ENCODE measurements at places on chromosomes 2 and 18.

DNA sequence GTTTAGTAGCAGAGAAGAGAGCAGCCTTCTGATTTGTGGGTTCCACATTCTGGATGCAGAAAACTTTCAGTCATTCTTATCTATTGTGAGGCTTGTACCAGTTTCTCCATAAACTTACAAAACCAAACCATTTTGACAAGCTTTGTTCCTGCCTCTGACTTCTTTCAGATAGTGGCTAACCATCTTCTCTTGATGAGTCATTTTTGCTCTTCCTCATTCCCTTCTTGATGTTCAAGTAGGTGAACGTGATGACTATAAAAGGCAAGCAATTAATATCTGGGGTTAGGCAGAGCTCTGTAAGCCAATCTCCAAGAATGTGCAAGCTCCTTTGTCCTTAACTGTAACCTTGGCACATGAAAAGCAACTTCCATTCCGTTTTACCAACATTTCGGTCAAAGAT, 2083.1 kb upstream of the PIK3C3 start:
- DNase-seq, result no peak

DNA sequence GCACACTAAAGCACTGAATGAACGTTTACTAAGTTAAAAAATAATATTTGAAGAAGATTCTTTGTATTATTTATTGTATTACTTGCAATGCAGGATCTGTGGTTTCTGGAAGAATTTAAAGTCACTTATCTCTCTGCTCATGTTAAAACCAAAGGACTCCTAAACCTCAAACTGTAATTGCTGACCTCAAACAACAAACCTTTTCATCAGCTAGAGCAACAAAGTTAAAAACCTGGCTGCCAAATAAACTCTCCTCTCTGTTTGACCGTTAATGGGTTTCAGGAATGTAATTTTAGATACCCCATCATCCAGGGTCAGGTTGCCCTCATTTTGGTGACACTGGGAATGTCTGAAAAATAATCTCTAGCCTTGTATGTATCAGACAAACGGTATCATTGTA, 239.1 kb downstream of the TGIF1 start:
- DNase-seq, result no peak

DNA sequence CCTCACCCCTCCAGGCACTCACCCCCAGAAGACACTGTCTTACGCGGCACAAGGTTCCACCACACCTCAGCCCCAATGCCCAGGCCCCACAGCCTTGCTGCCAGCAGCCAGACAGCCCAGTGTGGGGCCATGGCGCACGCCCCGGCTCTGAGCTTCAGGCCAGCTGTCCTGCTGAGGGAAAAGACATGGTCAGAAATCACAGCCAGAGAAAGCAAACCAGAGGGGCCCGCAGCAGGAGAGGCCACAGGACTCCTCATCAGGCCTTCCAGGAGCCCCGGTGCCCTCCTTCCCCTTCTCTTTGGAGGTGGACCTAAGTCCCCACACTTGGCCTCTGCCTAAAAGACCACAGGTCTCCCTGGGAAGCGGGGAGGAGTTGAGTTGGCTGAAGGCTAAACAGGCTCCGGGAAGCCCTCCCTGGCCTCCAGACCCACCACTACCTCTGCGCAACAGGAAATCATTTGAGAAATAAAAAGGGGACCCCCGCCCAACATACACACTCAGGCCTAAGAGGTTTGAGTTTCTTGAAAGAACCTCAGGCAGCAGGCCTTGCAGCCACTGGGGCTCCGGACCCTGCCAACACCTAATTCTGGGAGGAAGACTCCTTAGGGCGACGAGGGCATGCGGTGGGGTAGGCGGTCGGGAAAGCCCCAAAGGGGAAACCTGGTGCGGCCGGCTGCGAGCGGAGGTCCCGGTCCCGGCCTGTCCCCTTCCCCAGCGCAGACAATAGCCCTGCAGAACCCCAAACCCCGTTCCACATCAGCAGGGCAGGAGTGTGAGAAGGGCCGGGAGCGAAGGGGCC, 1.9 kb downstream of the SEMA4C start:
- DNase-seq, result no peak

- DNase-seq, result no peak
These were observed 109.7 kb downstream of the CD8B2 start for GRCh38 chr2:106596844-106597243.

- peak; percentile 57 for DNase-seq
These were observed 44.9 kb upstream of the SIGLEC15 start for GRCh38 chr18:45780568-45780967.

GRCh38 chr2:215722125-215722524, 286.3 kb upstream of the FN1 start:
- DNase-seq, result no peak

GRCh38 chr2:109438773-109439389, 174.9 kb downstream of the SEPTIN10 start:
- DNase-seq, result no peak

DNA sequence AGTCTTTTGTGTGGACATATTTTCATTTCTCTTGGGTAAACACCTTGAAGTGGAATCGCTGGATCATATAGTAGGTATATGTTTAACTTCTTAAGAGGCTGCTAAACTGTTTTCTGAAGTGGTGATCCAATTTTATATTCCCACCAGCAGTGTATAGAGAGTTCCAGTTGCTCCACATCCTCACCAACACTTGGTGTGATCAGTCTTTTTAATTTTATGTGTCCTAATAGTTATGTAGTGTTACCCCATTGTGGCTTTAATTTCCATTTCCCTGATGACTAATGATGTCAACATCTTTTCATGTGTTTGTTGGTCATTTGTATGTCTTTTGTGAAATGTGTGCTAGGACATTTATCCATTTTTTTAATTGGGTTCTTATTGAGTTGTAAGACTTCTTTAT, 56.9 kb downstream of the DGKD start:
- no peak for DNase-seq

- DNase-seq, result no peak
These were observed 45.5 kb downstream of the CDC42EP3 start for GRCh38 chr2:37625796-37626571.

- no peak for DNase-seq
These were observed 476 bp downstream of the MSTN start for GRCh38 chr2:190062053-190062452.

DNA sequence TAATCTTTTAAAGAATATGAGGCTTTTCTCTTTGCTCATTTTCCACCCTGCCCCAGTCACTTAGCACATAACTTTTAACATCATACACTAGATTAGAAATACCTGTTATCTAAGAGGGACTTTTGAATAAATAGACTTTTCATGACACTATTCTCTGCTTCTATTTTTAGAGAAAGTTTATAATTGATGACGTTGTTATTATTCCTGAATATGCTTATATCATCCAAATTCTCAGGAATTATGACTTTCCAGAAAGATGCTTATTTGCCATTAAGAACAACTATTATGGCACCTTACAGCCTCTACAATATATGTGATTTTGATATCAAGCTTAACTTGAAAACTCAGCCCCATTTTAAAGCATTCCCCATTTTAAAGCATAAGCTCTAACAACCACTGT, 11.4 kb downstream of the TMEFF2 start:
- DNase-seq, result no peak

GRCh38 chr2:54964271-54964670, 86.0 kb downstream of the RTN4 start:
- DNase-seq, result no peak

- DNase-seq, result peak; percentile 18
These were observed 588.2 kb downstream of the IRS1 start for GRCh38 chr2:226211439-226211838.

- DNase-seq, result no peak
These were observed 53.4 kb upstream of the ORC2 start for GRCh38 chr2:201016859-201017258.

- DNase-seq, result no peak
These were observed 110.7 kb upstream of the PPP1CB start for GRCh38 chr2:28640908-28641300.

GRCh38 chr2:235087832-235088495, 136.1 kb downstream of the SH3BP4 start:
- no peak for DNase-seq

GRCh38 chr2:7430869-7431641, 513.8 kb downstream of the RNF144A start:
- no peak for DNase-seq

GRCh38 chr2:130795431-130795830, 40.1 kb downstream of the AMER3 start:
- DNase-seq, result no peak

GRCh38 chr18:50268022-50268747, 1.9 kb upstream of the CFAP53 start:
- peak; percentile 53 for DNase-seq

DNA sequence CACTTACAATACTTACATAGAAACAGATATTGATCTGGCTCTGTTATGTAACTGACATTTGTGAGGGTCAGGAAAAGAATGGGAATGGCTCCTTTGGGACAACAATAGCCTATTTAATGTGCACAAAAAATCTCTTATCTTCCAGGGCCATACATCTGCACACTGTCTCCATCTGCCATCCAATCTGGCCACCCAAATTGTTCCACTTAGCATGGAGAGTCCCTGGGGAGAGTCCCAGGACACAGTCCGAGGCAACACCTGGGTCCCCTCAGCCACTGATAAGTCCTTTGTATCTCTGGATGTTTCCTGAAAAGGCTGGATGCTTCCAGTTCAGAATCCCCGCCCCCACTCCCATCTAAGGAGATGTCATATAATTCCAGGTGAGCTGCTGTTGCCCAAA, 274.2 kb upstream of the NCKAP5 start:
- no peak for DNase-seq

DNA sequence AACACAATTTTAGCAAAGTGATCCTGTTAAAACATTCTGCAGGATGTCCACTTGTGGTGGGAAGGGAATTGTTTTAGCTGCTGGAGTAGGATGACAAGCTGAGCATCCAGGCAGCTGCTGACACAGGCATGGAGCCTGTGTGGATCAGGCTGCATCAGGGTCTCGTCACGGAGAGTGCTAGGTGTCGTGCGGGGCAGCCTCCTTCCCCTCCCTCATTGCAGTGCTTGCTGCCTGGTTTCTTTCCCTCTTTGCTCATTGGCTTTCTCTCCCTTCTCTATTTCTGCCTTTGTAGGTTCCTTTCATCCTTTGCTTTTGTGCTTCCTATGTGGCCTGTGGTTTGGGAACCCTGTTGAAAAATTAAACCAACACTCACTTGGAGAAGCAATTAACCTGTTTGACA, 172.9 kb downstream of the TPGS2 start:
- no peak for DNase-seq

GRCh38 chr18:75003039-75003438, 205.9 kb downstream of the PTGR3 start:
- DNase-seq, result no peak

- DNase-seq, result no peak
These were observed 208.6 kb downstream of the CMPK2 start for GRCh38 chr2:6657136-6657535.

DNA sequence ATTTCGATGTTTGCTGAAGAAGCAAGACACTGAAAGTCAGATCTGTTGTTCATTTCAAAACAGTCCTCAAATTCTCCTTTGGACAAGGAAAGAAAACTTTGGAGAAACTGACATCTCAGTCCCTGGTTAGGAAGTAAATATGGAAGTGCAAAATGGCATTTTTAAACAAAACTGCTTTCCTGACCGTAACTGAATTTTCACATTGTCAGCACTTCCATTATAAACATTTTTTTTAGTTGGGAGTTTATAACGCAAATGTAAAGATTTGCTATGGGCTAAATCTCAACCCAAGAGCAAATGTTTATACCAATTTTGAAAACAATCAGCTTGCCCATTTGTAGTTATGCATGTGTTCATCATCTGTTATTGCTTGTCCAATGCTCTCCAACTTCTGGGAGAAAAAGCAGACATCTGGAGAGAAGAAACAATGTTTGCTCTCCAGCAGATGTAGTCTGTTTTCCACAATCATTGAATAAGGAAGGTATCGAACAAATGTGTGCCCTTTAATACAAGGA, 520.1 kb downstream of the ARHGAP15 start:
- no peak for DNase-seq

- no peak for DNase-seq
These were observed 1.8 kb downstream of the ZBTB7C start for GRCh38 chr18:48407358-48407757.

DNA sequence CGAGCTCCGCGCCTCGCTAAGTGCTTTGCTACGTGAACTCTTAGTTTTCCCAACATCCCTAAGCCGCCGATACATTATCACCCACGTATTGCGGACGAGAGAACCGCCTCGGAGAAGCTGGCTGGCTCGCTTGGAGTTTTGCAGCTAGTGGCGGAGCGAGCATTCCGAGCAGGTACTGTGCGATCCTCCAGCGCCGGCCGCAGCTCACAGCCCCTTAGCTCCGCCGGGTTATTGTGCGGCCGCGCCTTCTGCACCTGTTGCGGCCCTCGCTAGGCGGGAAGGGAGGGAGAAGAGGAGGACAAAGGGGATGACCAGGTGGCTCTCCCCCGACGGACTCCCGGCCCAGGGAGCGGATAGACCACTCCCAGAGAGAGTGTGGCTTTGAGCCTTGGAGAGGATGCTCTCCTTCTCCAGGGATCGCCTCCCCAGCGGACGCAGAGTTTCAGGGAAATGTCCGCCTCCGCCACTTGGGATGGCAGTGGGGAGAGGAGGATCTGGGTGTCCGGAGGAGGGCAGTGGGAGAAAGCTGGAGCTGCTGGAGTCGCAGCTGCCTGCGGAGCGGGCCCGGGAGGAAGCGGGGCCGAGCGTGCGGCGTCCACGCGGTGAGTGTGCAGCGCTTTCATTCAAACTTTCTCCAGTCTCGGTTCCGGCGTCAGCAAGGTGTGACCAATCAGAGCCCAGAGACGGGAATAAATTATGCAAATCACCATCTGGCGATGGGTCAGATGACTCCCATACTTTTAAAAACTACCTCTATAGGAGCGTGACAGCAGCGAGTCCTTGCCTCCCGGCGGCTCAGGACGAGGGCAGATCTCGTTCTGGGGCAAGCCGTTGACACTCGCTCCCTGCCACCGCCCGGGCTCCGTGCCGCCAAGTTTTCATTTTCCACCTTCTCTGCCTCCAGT, at the start of gene LIPG:
TSS of gene LIPG (plus strand) at position 769 of the 905 bp plus-strand sequence. CDS start 252 bp downstream, outside the sequence.
- peak; percentile 88 for DNase-seq

DNA sequence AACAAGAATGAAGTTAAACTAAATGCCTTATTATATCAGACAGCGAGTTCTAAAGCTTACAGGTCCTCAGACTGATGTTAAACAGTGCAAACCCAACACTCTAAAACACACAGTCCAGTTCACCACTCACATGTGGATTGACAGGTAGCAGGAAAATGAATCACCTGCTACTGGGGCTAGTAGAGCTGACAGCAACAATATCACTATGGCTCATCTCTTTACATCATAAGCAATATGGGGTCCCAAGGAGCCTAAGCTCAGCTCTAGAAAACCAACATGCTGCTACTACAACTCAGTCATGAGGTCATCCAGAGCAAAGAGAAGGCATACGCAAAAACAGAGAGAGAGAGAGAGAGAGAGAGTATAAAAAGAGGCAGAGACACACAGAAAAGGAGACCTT, 145.4 kb downstream of the NBAS start:
- no peak for DNase-seq

GRCh38 chr2:190540048-190540447, 5.5 kb upstream of the NEMP2 start:
- DNase-seq, result no peak
